ENCODE measurements at places on chromosomes 12 and 14. TPM values are rescaled to one million over a fixed set of nuclear protein-coding genes. Genes with fewer than 3 reads are reported as not detected.

GRCh38 chr14:104385531-104386101, 193.9 kb upstream of the C14orf180 start:
- H3K4me3 ChIP-seq = no peak overlapping the region
- H3K36me3 ChIP-seq = no peaks in the 10 kb centered on the region
- H3K27me3 ChIP-seq = no peaks in the 10 kb centered on the region
- no peak for DNase-seq

- DNase-seq = no peak
- no peaks in the 10 kb centered on the region for H3K4me1 ChIP-seq
- no peak overlapping the region for H3K4me3 ChIP-seq
- no peaks in the 10 kb centered on the region for H3K36me3 ChIP-seq
These were observed 285.8 kb upstream of the G2E3 start for GRCh38 chr14:30272848-30273832.

DNA sequence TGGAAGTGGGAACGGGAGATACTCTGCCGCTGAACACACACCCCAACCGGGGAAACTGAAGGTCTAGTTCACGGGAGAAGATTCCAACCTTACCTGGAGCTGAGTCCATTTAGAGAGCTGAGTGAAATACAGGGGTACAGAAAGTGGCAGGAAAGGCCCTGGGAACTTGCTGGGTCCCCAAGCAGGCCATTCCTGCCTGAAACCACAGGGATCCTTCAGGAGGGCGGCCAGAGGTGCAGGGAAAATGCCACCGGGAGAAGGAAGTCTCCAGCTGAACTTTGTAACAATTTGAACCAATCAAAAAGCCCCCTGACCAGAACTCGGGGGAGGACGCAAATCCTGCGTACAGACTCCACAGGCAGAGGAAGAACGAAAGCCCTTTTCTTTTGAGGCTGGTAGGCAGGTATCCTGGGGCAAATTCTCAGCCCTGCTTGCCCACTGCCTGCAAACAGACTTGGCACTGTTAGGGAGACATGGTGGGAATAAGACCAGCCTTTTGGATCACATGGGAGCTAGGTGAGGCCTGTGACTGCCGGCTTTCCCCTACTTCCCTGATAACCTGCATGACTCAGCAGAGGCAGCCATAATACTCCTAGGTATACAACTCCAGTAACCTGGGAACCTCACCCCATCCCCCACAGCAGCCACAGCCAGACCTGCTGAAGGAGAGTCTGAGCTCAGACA, 170.9 kb downstream of the SEC23A start:
- DNase-seq = no peak
- H3K27me3 ChIP-seq = no peaks in the 10 kb centered on the region
- no peaks in the 10 kb centered on the region for H3K36me3 ChIP-seq
- H3K4me1 ChIP-seq = no peaks in the 10 kb centered on the region
- no peak overlapping the region for H3K4me3 ChIP-seq

DNA sequence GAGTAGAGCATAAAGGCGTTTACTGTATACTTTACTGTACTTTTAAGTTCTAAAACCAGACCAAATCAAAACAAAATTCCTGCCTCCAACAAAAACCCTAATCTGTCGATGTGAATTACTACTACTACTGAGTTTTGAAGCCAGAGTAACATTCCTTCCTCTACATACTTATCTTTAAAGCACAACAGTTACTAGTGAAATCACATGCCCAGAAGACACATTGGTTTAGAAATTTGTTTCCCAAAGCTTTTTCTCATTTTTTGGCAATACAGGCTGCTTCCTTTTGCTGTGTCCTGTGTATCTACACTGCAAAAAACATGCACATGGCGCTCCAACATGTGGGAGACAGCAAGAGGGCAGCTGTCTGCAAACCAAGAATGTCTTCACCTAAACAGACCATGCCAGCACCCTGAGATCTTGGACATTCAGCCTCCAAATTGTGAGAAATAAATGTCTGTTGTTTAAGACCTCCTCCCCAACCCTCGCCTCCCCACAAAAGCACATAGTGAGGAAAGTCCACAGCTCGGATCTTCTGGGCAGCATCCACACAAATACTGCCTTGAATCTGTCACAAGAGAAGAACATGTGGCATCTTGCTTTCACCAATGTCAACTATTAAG, 21.1 kb downstream of the SETD3 start:
- H3K27ac ChIP-seq = no peak overlapping the region
- DNase-seq = no peak
- no peak overlapping the region for H3K4me3 ChIP-seq
- H3K27me3 ChIP-seq = no peaks in the 10 kb centered on the region
- peaks cover 3% of the 10 kb centered on the region for H3K36me3 ChIP-seq

- no peak overlapping the region for H3K4me3 ChIP-seq
- no peak for DNase-seq
- H3K4me1 ChIP-seq = peaks cover 10% of the 10 kb centered on the region
- H3K27ac ChIP-seq = no peak overlapping the region
- no peaks in the 10 kb centered on the region for H3K36me3 ChIP-seq
- peaks cover 77% of the 10 kb centered on the region for H3K27me3 ChIP-seq
These were observed 1.8 kb downstream of the ZDHHC22 start for GRCh38 chr14:77139540-77140358.

DNA sequence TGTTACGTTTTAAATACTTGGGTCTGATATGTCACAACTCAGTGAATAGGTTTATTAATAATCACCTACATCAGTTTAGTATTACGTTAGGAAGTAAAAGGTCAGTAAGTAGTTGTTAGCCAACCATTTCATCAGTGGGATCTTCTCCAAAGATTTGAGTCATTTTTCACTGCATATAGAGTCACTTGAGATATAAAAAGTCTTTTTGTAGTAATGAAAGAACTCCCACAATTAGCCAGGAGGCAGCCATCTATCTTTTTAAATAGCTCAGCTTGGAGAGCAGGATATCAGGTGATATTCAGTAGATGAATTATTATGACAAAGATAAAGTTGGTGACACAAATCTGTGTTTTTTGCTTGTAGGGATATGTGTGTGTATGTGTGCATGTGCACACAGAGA, 309.3 kb downstream of the PDZRN4 start:
- no peaks in the 10 kb centered on the region for H3K27me3 ChIP-seq
- DNase-seq = no peak
- H3K4me1 ChIP-seq = no peaks in the 10 kb centered on the region
- H3K36me3 ChIP-seq = no peaks in the 10 kb centered on the region

The PLA2G1B gene
- not detected for total RNA-seq

DNA sequence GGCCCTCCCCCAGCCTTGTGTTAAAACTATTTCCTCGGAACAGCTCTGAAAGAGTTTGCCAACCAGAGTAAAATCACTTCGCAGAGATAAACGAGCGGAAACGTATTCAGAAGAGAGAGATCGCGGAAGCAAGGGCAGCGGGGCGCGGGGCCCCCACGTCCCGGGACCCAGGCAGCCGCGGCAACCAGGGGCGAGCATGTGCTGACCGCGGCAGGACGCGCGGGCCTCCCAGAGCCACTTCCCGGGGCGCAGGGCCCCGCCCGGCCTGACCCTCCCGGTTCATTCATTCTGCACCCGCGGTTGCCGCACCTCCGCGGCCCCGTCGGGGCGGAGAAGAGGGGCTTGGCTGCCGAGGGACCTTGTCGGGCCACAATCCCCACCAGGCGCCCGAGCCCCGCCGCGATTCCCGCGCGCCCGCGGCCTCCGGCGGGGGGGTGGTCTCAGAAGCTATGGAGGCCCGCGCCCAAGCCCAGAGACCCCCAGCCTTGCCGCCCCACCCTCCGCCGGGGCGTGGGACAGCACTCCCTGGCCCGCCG, 598 bp downstream of the UBE2N start:
- no peaks in the 10 kb centered on the region for H3K36me3 ChIP-seq
- H3K27me3 ChIP-seq = no peaks in the 10 kb centered on the region
- DNase-seq = no peak
- peak overlapping the region; percentile 99 for H3K4me3 ChIP-seq
- H3K27ac ChIP-seq = peak overlapping the region; percentile 97

- H3K4me1 ChIP-seq = no peaks in the 10 kb centered on the region
- H3K27ac ChIP-seq = no peak overlapping the region
- H3K27me3 ChIP-seq = no peaks in the 10 kb centered on the region
- no peak for DNase-seq
- H3K4me3 ChIP-seq = no peak overlapping the region
- H3K36me3 ChIP-seq = no peaks in the 10 kb centered on the region
These were observed 164.8 kb upstream of the NRXN3 start for GRCh38 chr14:78005325-78005724.

Data from breast epithelium (tissue), 4 donors.